Stimulated activated CD8-positive, alpha-beta memory T cell treated with anti-CD3 and anti-CD28 coated beads, Interleukin-4, amount 100 ng/mL, for 1 hour (primary cell): ENCODE measurements at places on chromosomes 2 and 18.

DNA sequence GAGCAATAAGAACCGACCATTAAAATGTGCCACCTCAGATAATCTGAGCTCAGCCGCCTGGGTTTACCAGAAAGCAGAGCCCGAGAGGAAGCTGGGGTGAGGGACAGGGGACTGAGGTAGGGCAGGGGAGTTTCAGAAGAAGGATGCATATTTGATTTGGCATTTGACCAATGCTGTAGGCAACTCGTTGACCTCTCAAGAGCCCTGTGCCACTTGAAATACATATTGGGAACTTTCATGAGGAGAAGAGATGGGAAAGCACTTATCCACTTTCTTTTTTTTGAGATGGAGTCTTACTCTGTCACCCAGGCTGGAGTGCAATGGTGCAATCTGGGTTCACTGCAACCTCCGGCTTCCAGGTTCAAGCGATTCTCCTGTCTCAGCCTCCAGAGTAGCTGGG lies 148.4 kb upstream of the SPRED2 start:
- DNase-seq: no peak

GRCh38 chr2:37612382-37612781 lies 59.1 kb downstream of the CDC42EP3 start:
- no peak for DNase-seq

DNA sequence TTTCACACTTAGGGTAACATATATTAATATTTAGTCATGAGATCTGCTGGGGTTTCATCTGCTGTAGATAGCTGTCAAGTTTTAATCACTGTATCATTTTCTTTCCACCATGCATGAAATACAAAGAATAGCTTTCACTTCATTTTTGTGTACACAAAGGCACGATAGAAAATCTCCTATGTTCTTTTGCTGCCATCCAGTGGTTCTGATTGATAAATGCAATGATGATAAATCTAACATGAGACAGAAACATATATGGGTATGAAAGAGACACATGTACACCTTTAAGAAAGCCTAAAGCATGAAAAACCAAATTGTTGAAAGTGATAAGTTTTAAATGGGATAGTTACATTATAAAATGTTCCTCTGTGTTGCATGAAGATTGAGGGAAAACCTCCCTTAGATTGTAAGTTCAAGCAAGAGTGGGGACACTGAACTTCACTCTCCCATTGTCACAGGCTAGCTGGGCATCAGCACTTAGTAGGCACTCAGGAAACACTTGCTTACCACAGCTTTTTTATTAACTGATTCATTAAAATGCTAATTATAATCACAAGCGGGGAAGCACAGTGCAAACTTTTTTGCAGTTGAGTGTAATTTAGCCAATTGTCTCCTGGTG lies 31.2 kb downstream of the C1D start:
- no peak for DNase-seq

GRCh38 chr2:207165121-207166038 lies at the start of gene KLF7:
TSS of gene KLF7 (minus strand) at chr2:207165948. CDS start at chr2:207165568, 380 bp downstream.
- no peak for DNase-seq

GRCh38 chr2:195279840-195280427 lies 377.1 kb upstream of the SLC39A10 start:
- no peak for DNase-seq

GRCh38 chr2:134452042-134452733 lies 198.3 kb downstream of the MGAT5 start:
- no peak for DNase-seq

- DNase-seq: no peak
Observed at GRCh38 chr2:68755071-68755470, 20.5 kb downstream of the ARHGAP25 start.

- no peak for DNase-seq
Observed at GRCh38 chr2:71893646-71894045, 254.0 kb downstream of the CYP26B1 start.

GRCh38 chr2:227461811-227462461 lies 10.0 kb upstream of the AGFG1 start:
- DNase-seq: no peak

GRCh38 chr2:71659868-71660518 lies 206.6 kb downstream of the DYSF start:
- DNase-seq: no peak
